ENCODE measurements at places on chromosomes 7 and 10. TPM values are rescaled to one million over a fixed set of nuclear protein-coding genes. Genes with fewer than 3 reads are reported as not detected.

SNX10 gene
- total RNA-seq: 1.8 TPM

PTCD1 gene
- total RNA-seq: 9.6 TPM

TRIL gene
- 3.3 TPM for total RNA-seq

TFPI2 gene
- 0.56 TPM for total RNA-seq

NXPH1 gene
- total RNA-seq: not detected

RNLS gene
- total RNA-seq: 22.6 TPM

GRCh38 chr10:72081210-72081609 lies 7.1 kb downstream of the SPOCK2 start:
- no peak for DNase-seq

DNA sequence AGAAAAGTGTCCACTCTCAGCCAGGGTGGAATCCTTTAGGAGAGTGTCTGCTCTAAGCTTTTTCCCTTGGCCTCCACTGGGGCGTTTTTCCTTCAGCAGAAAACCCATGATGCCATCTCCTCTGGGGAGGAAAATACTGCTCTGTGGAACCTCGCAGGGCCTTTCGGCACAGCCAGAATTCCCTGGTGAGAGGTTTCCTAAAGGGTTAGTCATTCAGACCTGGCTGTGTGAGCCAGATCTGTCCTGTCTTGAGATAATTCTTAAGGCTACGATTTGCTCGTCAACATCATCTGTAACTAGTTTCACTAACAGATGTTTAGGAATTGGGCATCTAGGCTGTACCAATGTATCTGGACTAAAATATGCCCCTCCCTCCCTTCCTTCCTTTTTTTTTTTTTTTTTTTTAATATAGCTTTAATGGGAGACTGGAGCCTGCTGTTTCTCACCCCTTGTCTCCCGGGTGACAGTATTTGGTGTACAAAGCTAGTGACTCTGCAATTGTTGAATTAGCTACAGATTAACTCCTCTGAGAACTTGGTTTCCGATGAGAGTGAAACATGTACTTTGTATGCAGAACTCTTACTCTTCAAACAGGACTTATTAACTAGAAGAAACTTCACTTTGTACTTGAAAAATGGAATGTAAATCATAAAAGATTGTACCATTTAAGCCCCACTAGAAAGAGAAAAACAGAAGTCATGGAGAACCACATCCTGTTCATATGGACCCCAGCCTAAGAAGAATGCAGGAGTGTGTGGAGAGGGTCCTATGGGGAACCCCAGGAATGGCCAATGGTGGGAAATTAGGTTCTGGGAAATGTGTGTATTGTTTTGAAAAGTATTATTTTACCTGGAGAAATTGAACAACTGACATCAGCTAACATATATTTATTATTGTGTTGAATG lies 230.9 kb downstream of the CAMK1D start:
- DNase-seq: no peak

- no peak for DNase-seq
These were observed 58.0 kb downstream of the GNAT3 start for GRCh38 chr7:80453699-80454340.

DNA sequence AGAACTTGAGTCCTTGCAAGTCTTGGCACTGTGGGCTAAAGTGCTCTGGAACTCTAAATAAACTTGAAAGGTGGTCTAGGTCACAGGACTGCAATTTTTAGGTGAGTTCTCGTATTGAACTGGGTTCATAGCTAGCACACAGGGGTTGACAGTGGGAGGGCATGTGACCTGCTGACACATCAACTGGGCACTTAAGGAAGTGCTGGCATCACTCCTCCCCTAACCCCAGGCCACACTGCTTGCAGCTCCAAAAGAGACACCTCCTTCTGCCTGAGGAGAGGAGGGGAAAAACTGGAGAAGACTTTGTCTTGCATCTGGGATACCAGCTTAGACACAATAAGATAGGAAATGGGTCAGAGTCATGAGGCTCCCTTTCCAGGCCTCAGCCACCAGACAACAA lies 38.0 kb upstream of the AASS start:
- DNase-seq: no peak

- DNase-seq: no peak
These were observed 120.5 kb upstream of the IMMP2L start for GRCh38 chr7:111682588-111683340.

- peak; percentile 40 for DNase-seq
These were observed 83.9 kb downstream of the CXCL12 start for GRCh38 chr10:44300666-44301649.

- no peak for DNase-seq
These were observed 1.8 kb downstream of the TSPAN13 start for GRCh38 chr7:16755397-16755796.

DNA sequence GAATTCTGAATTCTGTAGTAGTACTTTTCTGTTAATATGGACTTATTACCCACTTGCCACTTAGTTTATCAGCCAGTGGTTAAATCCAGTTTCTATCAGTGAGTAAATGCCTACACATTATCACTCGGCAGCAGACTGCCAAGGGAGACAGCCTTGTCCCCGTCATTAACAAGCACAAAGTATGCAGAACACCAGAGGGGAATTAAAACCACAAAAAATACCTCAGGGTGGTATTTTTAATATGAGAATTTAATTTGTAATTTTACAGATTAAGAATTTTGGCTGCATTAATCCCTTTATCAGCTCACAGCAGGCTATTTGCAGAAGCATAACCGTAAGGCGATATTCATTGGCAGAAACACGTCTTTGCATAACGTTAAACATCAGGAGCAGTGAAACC lies 150.0 kb upstream of the FZD1 start:
- DNase-seq: no peak

All from thyroid gland (tissue), 4 donors.